ENCODE measurements at places on chromosomes 2 and 18.

- no peak for DNase-seq
Measured at GRCh38 chr2:239724194-239724849, 300.8 kb downstream of the NDUFA10 start.

DNA sequence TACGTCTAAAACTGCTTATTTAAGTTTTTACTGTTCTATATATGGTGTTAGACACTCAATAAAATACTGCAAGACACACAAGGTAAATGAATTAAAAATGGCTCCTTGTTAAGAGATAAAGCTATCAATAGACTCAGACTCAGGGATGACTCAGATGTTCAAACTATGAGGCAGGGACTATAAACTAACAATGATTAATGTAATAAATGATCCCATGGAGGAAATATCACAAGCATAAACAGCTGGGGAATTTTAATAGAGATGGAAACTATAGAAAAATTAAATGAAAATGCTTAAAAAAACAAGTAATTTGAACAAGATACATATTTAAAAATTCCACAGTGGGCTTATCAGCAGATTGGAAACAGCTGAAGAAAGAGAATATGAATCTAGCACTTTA is 650.8 kb downstream of the DCDC2C start:
- DNase-seq, result no peak

DNA sequence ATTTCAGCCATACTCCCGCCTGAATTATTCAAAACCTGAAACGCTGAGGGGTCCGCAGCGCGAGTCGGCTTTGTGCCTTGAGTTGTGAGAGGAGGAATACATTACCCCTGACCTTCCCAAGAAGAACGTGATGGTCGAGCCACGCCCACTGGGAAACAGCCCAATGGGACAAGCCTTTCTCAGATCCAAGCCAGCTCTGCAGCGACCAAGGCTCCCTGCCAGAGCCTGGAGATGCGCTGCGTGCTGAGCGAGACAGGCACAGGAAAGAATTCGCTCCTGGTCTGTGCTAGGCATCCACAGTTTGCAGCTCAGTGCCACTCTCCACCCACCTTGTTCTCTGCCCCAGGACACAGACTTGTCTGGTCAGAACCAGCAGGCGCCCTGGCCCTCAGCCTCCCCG is 74.1 kb upstream of the GLI2 start:
- DNase-seq, result no peak

- no peak for DNase-seq
Measured at GRCh38 chr2:231185886-231186285, 12.5 kb upstream of the ARMC9 start.

DNA sequence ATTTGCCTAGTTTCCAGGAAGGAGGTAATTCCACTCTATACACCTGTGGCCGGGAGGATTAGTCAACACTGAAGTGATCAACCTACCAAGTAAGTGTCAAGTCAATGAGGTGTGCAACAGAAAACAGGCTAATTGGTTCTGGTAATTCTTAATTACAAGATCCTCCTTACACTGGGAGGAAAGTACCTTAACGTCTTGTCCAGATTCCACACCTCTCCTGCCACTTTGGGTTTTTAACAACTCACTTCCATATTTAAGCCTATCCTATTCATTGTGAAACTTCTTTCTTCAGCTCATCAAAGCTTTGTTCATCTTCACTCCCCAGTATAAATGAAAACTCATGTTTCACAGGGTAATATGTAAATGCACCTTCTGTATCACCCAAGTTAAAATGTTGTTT is 22.0 kb upstream of the MAP4K4 start:
- no peak for DNase-seq

- no peak for DNase-seq
Measured at GRCh38 chr2:197310987-197311420, 424 bp upstream of the ANKRD44 start.

DNA sequence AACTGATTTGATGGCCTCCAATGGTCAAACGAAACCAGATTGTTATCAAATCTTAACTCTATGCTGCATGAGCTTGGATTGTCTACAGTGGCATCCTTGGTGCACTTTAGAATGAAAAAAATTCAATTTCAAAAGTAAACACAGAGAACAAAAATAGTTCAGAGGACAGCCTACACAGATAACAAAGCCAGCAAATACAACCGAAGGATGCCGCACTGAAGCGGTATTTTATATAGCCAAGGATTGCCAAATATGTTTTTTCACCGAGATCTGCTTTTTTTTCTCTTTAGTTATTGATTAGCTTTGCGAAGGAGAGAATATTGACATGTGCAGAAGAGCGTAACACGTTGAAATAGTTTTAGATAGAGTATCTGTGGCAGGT is 72.0 kb downstream of the SLC4A3 start:
- no peak for DNase-seq

GRCh38 chr2:232438951-232439757 is 16.8 kb upstream of the ALPI start:
- no peak for DNase-seq

- DNase-seq, result no peak
Measured at GRCh38 chr2:136363470-136363869, 245.5 kb upstream of the CXCR4 start.

- no peak for DNase-seq
Measured at GRCh38 chr2:120624061-120624737, 111.5 kb upstream of the GLI2 start.

GRCh38 chr2:1623906-1624445 is 120.3 kb downstream of the PXDN start:
- no peak for DNase-seq
